ENCODE measurements at places on chromosomes 5 and 9.

GRCh38 chr5:131966551-131966950 is 21.1 kb upstream of the MEIKIN start:
- DNase-seq: no peak

DNA sequence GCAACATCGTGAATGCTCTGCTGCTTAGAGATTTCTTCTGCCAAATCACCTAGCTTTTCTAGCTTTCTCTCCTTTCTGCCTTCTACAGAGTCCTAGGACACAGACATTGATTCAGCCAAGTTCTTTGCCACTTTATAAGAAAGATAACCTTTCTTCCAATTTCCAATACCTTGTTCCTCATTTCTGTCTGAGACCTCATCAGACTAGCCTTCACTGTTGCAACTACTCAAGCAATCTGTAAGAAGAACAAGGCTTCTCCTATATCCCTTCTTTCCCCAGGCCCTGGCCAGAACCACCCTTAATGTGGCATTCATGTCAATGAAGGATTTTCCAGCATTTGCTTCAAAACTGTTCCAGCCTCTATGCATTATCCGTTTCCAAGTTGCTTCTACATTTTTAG is 24.3 kb downstream of the FBXO10 start:
- no peak for DNase-seq

GRCh38 chr9:25224996-25225395 is 453.2 kb downstream of the TUSC1 start:
- no peak for DNase-seq

DNA sequence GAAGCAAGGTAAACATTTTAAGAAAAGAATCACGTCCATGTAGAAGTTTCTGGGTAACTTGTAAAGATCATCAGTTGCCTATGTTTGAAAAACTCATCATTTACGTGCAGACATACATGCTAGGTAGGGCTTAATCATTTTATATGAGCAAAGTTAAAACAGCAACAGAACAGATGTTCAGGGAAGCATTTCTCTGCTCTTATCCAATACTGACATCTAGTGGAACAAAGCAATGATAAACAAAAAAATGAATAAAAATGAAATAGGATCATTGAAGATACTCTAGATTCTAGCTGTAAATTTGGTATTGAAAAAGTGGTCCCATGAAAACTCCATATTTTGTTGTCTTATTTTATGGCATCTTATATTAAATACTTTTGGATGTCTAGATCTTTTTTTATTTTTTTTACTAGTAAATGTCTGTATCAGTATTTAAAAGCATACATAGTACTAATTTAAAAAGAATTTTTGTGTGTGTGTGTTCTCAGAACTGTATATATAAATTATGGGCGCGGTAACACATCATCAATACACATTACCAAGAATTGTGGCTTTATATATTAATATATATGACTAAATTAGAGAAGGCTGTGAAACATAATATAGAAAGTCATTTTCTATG is 1050.2 kb downstream of the CDH12 start:
- no peak for DNase-seq
